Progenitor cell of endocrine pancreas (in vitro differentiated cells): ENCODE measurements at places on chromosomes 6 and 20. TPM values are rescaled to one million over a fixed set of nuclear protein-coding genes. Genes with fewer than 3 reads are reported as not detected.

GRCh38 chr6:80186082-80186481 lies 79.6 kb downstream of the BCKDHB start:
- DNase-seq = no peak

- DNase-seq = no peak
These were observed 278.9 kb downstream of the ESR1 start for GRCh38 chr6:152086223-152086873.

DNA sequence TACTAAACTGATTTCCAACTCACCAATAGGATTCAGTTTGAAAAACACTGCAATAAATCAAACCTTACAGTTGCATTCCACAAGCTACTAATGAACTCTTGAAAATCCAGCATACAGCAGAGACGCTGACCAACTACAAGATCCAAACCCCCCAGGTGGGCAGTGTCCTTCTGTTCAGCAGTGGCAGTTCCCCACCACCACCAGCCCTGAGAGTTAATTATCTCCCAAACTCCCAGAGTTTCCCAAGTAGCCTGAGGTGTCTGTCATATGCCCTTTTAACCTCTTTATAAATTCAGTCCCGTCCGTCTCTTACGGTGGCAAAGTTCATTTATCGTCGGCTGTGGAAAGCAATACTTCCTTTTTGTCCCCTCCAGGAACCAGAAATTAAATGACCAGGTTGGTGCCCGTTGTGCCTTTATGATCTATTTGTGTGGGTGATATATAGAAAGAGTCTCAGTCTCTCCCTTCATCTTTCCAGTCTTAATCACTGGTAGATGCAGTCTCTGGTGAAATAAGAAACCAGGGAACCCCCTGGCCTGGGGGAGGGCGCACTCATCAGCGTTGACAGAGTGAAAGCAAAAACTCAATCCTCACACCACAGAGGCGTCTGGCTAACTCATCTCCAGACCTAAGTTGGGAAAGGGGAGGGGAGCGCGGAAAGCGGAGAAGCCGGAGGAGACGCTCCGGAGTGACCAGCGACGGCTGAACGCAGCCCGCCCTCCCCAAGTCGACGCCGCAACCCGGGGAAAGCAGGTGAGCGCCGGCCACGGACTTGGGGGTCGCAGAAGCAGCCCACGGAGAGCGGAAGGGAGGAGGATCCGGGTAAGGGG lies 717 bp downstream of the MRPL14 start:
- DNase-seq = peak; percentile 30

DNA sequence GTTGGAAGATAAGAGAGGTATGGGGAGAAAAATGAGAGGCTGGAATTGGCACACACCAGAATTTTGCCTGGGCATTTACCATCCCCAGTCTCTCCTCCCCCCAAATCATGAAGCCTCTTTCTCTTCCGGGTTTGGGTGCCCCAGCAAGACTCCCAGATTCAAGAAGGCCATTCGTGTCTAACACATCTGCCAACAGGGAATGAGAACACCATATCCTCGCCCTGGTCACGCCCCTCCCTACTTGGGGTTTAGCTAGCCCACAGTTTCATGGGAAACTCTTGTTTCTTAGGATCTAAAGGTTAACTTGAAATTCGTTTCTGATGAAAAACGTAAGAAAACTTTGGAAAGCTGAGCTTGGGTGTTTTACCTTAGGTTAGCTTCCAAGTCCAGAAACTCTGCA lies 105.5 kb upstream of the TMEM170B start:
- no peak for DNase-seq

GRCh38 chr20:4193069-4193452 lies 177.7 kb upstream of the RNF24 start:
- DNase-seq = no peak

DNA sequence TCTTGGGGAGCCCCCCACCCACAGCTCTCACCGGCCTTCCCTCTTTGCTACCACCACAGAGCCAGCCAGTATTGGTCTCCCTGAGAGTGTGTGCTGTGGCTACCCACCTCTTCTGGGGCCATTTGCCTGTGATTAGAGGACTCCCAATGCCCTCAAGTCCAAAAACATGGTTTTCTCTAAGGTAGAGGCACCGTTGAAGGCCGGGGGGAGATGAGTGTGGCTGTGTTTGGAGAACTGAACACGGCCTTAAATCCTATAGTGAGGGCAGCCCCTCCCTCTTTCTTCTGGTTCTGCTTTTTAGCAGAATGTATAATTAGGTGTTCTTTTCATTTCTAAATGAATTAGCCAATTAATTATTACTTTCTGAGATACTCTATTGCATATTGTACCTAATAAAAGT lies 2.5 kb downstream of the CCR6 start:
- DNase-seq = no peak

DNA sequence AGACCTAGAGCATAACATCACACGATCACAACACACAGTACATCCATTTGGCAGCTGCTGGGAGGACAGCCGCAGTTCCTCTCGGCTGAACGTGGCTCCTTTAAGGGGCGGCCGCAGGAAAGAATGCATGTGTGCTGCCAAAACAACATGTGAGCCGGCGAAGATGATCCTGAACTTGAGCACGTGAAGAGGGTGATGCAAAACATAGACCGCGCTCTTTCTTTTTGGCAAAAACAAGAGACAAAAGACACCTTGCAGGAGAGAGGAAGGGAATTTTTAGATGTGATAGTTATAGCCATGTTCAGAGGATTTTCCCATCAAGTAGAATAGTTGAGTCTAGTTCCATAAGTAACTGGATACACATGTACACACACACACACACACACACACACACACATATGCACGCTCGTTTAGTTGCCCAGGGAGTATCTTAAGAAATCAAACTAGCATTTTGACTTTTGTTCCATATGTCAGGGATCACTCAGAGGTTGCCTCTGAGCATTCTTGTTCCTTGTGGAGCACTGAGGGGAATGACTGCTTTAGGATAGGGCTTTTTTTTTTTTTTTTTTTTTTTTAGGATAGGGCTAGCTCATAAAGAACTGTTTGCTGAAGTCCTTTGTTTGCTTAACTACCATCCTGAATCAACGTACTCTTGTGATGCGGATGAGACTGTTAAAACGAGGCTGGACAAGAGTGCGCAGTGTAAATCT lies 21.7 kb upstream of the RANBP9 start:
- no peak for DNase-seq

GRCh38 chr6:150312395-150312794 lies 56.4 kb upstream of the IYD start:
- no peak for DNase-seq

The ZDHHC14 gene
- 9.0 and 9.1 TPM in 2 replicates for total RNA-seq

DNA sequence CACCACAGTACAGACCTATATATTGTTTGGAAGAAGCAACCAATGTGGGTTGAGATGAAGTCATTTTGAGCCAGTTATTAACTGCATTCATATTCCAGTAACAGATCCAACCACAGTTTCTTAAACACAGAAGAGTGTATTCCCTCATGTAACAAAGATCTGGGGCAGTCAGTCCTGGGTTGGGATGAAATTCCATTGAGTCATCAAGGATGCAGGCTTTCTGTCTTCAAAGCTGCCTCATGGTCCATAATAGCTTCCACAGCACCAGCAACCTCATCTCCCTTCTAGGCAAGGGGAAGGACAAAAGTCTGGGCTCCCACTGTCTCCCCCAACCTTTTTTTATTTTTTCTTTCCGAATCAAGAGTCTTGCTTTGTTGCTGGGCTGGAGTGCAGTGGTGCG lies 2.9 kb upstream of the SOD2 start:
- DNase-seq = no peak

- DNase-seq = no peak
These were observed 100.2 kb downstream of the PERP start for GRCh38 chr6:138007014-138007472.

- no peak for DNase-seq
These were observed 21.7 kb downstream of the SERPINB9 start for GRCh38 chr6:2881423-2881822.

The TRDN gene
- total RNA-seq = 0.11 and 0.12 TPM in 2 replicates

DNA sequence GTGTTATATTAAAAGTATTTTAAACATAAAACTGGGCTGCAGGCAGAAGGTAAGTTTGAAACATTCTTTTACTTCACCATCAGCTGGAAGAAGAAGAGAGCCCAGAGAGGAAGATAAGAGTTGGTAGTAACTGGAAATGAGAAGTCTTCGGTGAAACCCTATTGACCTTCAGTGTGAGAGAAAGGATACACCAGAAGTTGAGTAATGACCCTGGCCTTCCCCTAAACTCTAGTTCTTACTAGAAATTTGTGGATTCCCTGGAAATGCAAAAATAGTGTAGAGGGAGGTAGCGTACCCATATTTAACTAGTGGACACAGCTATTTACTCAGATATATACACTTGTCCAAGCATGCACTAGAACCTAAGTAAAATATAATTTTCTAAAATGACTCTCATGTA lies 8.0 kb upstream of the EPM2A start:
- DNase-seq = no peak

DNA sequence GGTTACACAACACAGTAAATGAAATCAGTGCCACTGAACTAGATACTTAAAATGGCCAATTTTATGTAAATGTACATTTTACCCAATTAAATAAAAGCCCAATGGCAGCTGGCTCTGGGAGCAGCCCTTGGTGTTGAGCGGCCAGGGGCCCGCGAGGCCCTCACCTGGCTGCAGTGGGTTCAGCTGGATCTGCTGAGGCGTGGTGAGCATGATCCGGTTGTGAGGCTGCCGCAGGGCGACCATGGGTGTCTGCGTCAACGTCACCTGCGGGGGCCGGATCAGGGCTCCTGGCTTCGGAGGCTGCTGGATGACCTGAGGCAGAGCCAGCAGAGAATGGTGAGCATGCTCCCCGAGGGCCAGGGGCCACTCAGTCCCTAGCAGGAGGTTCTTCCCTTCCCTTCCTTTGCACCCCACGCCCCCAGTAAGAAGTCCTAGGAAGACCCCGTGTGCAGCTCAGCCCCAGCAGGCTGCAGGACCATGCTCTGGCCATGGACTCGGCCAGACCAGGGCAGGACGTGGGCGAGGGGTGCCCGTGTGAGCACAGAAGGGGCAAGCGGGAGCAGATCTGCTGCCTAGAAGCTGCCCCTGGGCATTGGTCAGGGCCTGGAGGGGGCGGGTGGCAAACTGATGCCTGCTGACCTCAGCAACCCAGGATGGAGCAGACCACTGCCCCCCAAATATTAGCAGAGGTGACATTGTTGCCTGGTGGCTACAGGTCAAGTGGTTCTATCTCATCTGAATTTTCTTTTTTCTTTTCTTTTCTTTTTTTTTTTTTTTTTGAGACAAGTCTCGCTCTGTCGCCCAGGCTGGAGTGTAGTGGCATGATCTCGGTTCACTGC lies 61.9 kb downstream of the TAF4 start:
- DNase-seq = no peak
